ENCODE measurements at places on chromosomes 2 and 18.

GRCh38 chr2:23801396-23801795, 125.5 kb downstream of the ATAD2B start:
- DNase-seq: no peak

GRCh38 chr18:74264303-74265020, 27.3 kb downstream of the CYB5A start:
- DNase-seq: no peak

GRCh38 chr18:48541026-48541746, 2.4 kb downstream of the CTIF start:
- no peak for DNase-seq

DNA sequence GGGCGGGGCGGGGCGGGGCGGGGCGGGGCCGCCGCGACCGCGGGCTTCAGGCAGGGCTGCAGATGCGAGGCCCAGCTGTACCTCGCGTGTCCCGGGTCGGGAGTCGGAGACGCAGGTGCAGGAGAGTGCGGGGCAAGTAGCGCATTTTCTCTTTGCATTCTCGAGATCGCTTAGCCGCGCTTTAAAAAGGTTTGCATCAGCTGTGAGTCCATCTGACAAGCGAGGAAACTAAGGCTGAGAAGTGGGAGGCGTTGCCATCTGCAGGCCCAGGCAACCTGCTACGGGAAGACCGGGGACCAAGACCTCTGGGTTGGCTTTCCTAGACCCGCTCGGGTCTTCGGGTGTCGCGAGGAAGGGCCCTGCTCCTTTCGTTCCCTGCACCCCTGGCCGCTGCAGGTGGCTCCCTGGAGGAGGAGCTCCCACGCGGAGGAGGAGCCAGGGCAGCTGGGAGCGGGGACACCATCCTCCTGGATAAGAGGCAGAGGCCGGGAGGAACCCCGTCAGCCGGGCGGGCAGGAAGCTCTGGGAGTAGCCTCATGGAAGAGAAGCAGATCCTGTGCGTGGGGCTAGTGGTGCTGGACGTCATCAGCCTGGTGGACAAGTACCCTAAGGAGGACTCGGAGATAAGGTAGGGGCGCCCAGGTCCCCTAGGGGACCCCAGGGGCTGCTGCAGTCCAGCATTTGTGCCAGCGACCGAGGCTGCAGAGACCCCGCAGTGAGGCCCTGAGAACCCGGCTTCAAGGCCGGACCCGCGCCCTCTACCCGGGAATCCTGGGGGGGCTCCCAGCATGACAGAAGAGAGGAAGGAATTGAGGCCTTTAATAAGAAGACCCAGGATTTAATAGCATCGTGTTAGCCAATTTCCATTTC, at the start of gene KHK:
Gene KHK, plus strand, starts transcription at position 49 of the 870 bp plus-strand sequence. Its CDS starts 488 bp downstream, at position 537.
- DNase-seq: peak; percentile 87

GRCh38 chr2:16395601-16396000, 270.0 kb downstream of the CYRIA start:
- no peak for DNase-seq

- DNase-seq: no peak
Measured at GRCh38 chr2:11154016-11154922, 998 bp upstream of the SLC66A3 start.

GRCh38 chr2:8515864-8516533, 165.9 kb upstream of the ID2 start:
- peak; percentile 57 for DNase-seq

DNA sequence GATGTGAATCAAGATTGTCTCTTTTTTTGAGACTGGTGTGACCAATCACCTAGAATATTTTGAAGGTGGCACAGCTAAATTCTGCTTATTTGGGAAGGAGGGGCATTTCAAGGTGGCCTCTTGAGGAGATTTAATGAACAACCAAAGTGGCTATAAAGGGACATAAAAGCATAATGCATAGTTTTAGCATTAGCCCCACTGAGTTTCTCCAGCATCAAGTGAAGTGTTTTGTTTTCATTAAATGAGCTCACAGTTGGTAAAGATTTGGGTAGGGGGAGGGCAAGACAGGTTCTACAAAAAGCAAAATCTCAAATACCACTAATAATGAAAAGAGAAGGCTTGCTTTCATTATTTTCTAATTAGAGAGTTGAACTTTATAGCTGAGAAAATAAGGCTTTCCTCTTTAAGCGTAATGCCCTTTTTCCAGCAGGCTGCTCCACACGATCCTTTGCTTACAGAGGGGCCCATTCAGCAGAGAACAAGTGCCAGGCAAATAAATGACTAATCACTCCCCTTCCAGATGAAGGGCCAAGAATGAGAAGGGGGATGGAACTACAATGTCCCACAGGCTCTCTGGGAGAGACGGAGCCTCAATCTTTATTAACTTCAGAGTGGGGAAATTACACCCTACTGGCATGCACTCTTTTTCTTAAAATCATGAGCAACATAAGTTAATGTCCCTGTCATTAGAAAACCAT, 35.9 kb downstream of the LHCGR start:
- no peak for DNase-seq

- no peak for DNase-seq
Measured at GRCh38 chr18:71431689-71432088, 1112.5 kb downstream of the CBLN2 start.

DNA sequence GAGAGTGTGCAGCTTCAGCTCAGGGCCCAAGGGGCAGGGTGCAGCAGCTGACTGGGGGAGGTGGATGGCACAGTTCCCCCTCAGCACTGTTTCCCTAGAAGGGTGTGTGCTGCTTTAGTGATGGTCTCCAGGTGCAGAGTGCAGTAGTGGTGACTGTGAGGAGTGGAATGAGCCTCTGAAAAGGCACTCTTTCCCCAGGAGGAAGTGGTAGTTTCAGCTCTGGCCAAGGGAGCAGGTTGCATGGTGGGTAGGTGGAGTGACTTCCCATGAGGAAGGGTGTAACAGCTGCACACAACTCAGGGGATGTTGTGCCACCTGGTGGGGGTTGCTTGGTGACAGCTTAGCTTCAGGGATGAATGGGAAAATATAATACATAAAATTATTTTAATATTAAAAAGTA, 251.5 kb upstream of the NXPH2 start:
- DNase-seq: no peak

DNA sequence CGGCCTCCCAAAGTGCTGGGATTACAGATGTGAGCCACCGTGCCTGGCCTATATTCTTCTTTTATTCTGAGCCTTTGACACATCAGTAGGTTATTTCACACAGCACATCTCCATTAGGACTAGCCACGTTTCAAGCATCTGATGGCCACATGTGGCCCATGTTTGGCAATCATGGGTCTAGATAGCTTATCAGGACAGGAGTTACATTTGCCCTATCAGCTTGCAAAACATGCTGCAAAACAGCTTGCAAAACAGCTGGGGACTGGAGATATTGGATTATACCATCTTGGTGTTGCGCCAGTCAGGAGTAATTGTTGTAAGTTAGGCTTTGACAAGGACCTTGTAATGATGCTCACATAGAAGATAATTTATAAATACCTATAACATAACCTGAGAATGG, 94.9 kb downstream of the GBX2 start:
- no peak for DNase-seq

DNA sequence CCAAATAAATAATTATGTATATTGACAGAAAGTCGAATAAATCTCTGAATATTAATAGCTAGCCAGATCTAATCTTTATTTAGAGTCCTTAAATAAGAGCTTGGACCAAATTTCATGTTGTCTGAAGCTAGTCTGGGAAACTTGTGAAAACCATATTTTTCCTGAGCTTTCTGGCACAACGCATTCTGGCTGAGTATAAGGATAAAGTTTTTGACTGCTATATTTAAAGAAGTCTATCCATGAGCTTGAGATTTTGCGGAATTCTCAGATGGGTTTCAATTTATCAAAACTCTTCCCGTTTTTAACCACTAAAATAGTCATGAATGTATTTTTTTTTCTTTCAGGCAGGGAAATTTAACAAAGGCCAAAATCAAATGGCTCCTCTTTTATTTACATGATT, 23.8 kb downstream of the FAP start:
- no peak for DNase-seq

DNA sequence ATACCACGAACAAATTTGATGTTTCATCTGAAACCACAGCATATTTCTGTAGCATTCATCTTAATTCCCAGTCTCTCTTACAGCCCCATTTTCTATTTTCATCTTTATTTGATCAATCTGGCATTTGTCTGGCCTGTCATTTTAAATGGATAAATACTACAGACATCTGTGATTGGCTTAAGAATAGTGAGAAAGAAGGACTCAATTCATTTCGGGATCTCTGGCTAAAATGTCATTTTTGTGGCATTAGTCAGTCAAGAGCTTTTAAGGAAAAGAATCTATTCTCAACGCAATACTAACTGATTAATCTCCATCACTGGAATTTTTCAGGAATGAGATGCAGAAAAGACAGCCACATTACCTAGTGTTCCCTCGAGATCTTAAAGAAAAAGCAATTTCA, 585.9 kb downstream of the IRS1 start:
- DNase-seq: no peak

- no peak for DNase-seq
Measured at GRCh38 chr2:224927646-224928173, 114.6 kb downstream of the DOCK10 start.

- no peak for DNase-seq
Measured at GRCh38 chr2:179243046-179243445, 21.6 kb downstream of the SESTD1 start.

- DNase-seq: no peak
Measured at GRCh38 chr2:225889452-225889851, 489.9 kb downstream of the NYAP2 start.

- DNase-seq: no peak
Measured at GRCh38 chr2:29573612-29574011, 347.8 kb downstream of the ALK start.

GRCh38 chr18:28365411-28365831, 188.5 kb upstream of the CDH2 start:
- DNase-seq: no peak

- DNase-seq: no peak
Measured at GRCh38 chr2:137220438-137220993, 455.2 kb downstream of the THSD7B start.

- DNase-seq: no peak
Measured at GRCh38 chr2:172012677-172013391, 13.1 kb downstream of the METAP1D start.

GRCh38 chr18:58862356-58862755, 2.3 kb upstream of the ZNF532 start:
- DNase-seq: no peak

DNA sequence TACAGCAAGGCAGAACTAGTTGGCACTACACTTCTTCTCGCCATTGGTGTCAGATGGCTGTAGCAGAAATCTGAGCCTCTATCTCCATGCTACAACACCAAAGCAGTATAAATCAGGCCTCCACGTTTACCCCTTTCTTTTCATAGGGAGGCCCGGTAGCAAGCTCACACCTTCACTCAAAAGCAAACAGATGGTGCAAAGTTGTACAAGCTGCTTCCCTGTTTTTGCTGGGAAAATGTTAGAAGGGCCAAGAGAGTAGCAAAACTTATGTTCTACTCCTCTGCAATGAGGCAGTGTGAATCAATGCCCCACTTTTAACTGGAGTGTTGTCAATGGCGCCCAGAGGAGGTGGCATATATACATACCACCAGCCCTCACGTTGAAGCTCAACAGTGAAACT, 369.6 kb upstream of the NRXN1 start:
- DNase-seq: no peak
